ENCODE measurements at places on chromosomes 16 and 17. TPM values are rescaled to one million over a fixed set of nuclear protein-coding genes. Genes with fewer than 3 reads are reported as not detected.

The KREMEN2 gene
- 8.8 TPM for total RNA-seq

The HS3ST3A1 gene
- 1.0 TPM for total RNA-seq

- no peaks in the 10 kb centered on the region for H3K36me3 ChIP-seq
- peaks cover 15% of the 10 kb centered on the region for H3K4me1 ChIP-seq
- no peak overlapping the region for H3K27ac ChIP-seq
- DNase-seq = peak; percentile 22
These were observed 271.6 kb downstream of the C16orf95 start for GRCh38 chr16:87045466-87046216.

DNA sequence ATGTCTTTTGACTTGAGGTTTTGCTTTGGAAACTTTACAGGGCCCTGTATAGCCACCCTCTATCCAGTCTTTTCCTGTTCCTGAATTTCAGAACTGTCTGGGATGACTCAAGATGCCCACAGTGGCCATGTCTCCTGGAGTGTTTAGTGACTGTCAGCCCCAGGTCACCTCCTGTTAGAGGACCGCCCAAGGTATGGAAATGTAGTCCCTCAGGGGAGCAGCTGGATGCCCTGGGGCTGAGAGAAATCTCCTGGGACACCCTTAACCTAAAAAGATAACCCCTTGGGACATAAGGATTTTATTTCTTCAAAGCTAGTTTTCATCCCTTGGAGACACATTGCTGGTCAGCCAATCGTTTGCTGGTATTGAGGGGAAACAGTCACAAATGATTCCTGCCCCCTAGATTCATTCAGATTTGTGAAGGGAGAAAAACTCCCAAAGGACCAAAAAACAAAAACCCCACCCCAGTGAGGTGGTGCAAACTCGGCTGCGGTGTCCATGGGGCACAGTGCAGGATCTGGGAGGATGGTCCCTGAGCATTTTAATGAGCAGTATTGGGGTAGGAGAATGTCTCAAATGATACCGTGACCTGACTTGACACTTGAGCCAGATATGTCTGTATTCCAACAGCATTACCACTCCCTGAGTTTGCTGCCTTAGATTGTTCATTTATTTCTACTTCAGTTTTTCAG lies 1.7 kb downstream of the ZNF267 start:
- peak overlapping the region; percentile 85 for H3K4me3 ChIP-seq
- peaks cover 7% of the 10 kb centered on the region for H3K27me3 ChIP-seq
- H3K27ac ChIP-seq = no peak overlapping the region
- H3K4me1 ChIP-seq = peaks cover 7% of the 10 kb centered on the region
- H3K36me3 ChIP-seq = peaks cover 22% of the 10 kb centered on the region

The SEPTIN12 gene
- 0.73 TPM for total RNA-seq

- peak; percentile 77 for DNase-seq
- H3K4me3 ChIP-seq = no peak overlapping the region
- H3K36me3 ChIP-seq = no peaks in the 10 kb centered on the region
- peaks cover 15% of the 10 kb centered on the region for H3K4me1 ChIP-seq
- H3K27me3 ChIP-seq = peaks cover 6% of the 10 kb centered on the region
These were observed 74.4 kb downstream of the CCT6B start for GRCh38 chr17:34886831-34887230.
